Dermis microvascular lymphatic vessel endothelial cell (primary cell): ENCODE measurements at places on chromosomes 11 and 22. TPM values are rescaled to one million over a fixed set of nuclear protein-coding genes. Genes with fewer than 3 reads are reported as not detected.

ZNRD2 gene
- total RNA-seq: 37.6 and 37.7 TPM in 2 replicates

CDC42EP1 gene
- total RNA-seq: 6.8 and 14.8 TPM in 2 replicates

PNPLA5 gene
- total RNA-seq: not detected in 2 replicates

CHKB gene
- total RNA-seq: 18.0 and 41.3 TPM in 2 replicates

LRFN4 gene
- total RNA-seq: 17.1 and 21.1 TPM in 2 replicates

HEPHL1 gene
- not detected in 2 replicates for total RNA-seq

FIBP gene
- total RNA-seq: 157 and 195 TPM in 2 replicates

MS4A4A gene
- total RNA-seq: not detected in 2 replicates
